ENCODE measurements at places on chromosomes 3 and 15.

- no peak for DNase-seq
Measured at GRCh38 chr15:49900006-49900902, 218.8 kb downstream of the ATP8B4 start.

DNA sequence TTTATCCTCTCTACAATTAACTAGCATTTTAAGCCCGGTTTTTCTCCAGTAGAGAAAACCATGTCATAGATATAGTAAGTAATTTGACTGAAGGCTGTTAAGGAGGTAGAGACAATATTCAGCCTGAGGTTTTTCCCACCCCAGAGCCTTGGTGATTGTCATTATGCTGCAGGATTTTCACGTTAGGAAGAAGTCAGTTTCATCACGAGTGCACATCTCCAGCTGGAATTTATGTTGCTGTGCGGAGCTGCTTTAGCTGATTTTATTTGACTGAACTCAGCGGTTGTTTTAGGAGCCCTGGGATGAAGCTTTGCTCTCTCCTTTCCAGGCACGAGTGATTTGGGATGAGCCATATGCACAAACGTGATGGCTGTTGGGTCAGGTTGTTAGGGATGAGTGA lies 271.3 kb upstream of the RGMA start:
- no peak for DNase-seq

GRCh38 chr3:170564664-170565063 lies 21.2 kb downstream of the SLC7A14 start:
- DNase-seq: no peak

DNA sequence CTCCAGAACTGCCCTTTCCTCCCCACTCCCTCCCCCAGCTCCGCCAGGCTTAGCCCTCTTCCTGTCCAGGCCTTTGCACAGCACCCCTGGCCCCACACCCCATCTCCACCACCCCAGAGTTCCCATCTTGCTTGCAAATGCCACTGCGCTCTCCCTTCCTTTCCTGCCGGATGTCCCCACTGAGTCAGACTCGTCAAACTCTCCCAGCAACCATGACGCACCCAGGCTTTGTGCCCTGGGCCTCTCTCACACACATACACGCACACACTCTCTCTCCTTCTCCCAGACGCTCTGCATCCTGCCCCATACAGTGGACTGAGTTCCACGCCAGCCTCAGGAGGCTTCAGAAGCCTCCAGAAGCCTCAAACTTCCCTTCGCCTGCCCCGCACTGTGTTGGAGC lies 2.8 kb upstream of the CCDC9B start:
- no peak for DNase-seq

DNA sequence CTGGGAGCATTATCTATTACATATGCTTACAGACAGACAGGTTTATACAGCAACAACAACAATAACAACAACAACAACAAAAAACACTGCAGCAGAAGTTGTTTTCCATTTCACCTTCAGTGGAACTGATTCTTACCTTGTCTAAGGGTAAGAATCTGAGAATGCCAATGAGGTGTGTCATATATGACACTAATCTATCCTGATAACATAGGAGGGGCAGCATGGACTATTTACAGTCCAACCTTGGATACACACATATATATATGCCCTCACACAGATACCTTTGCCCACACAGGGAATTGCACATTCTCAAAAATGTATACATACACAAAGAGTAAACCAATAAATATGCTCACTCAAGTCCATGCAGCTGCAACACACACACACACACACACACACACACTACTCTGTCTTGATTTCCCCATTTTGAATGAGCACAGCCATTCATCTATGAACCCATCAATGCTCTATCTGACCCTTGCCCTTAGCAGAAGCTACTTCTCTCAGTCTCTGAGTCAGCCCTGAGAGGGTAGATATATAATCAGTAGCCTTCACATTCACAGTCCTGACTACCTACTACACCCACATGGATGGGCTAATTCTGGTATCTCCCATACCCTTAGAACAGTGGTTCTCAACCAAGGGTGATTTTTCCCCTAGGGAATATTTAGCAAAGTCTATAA lies 9.7 kb upstream of the TRANK1 start:
- no peak for DNase-seq

DNA sequence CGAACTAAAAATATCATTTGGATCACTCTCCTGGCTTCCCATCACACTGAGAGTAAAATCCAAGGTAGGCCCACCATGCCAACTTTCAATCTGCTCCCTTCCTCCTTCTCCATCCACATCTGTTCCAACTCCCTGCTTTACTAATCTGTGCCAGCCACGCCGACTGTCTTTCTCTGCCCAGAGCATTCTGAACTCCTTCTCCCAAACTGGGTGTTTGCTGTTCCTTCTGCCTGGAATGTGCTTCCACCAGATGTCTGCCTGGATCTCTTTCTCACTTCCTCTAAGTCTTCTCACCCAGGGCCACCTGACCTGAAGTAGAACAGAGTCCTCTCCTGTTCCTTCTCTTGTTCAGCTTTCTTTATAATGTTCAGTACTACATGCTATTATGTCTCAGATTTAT lies 5.6 kb upstream of the ARL8B start:
- DNase-seq: no peak

- DNase-seq: peak; percentile 37
Measured at GRCh38 chr15:40161693-40162391, 973 bp downstream of the BUB1B start.

DNA sequence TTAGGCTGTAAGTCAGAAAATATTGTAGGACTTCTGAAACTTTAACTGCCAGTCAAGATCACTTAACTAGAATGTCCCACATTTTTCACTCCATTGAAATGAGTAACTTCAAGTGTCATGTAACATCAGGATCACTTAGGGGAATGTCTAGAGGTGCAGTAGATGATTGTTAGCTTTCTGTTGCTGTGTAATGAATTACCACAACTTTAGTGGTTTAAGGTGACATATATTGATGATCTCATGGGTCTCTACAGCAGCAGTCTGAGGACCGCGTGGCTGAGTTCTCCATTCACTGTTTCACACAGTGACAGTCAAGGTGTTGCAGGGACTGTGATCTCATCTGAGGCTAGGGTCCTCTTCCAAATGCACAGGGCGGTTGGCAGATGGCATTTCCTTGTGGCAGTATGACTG lies 82.7 kb downstream of the SLC25A26 start:
- no peak for DNase-seq

DNA sequence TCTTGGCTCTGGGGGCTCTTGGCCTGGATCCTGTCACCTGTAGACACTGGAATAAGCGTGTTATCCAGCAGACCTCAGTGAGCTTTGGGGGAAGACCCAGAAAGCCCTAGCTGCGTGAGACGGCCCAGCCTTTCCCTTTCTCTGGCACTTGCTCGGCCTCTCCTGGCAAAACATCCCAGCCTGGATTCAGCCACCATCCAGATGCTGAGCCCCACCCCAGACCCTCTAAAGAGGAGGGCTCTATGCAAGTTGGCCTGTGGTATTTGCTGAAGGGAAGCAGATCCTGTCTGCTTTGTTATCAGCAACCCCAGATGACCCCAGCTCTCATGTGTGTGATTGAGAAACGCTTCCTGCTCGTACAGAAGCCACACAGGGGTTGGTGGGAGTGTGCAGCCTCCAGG lies 267.2 kb downstream of the FAM43A start:
- DNase-seq: no peak

- no peak for DNase-seq
Measured at GRCh38 chr15:62834686-62835329, 207.7 kb upstream of the TPM1 start.

DNA sequence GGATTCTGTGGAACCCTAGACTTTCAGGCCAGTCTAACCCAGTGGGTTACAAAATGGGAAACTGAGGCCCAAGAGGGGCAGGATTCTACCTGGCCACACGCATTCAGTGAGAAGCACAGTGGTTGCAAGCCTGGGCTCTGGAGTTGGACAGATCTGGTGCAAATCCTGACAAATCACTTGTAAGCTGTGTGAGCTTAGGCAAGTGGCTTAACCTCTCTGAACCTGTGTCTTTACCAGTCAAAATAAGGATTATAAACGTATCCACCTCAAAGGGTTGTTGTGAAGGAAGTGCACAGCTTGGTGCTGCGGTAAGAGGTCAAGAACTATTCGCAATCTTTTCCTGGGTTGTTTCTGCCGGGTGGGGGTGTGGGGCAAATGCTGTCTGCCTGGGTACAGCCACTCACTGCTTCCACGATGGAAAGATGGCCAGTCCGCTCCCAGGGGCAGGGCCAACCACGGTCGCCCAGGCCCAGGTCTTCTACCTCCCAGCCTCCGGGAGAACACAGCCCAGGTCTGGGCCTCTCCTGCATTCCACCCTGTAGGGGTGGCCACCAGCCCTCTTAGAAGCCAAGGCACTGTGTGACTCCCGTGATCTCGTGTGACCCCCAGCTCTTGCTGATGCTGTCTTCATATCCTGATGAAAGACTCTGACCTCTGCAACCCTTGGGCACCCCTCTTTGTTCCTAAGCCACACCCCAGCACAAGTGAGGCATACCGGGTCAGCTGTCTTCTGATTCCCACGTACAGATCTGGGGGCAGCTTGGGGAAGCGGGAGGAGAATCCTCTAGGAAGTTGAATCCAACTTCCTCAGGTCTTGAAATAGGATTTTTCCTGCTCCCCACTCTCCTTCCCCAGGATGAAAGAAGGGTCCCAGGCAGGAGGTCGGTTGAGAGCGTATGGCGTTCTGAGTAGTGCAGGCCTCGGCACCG lies 1.5 kb downstream of the CHRNA3 start:
- peak; percentile 53 for DNase-seq

- DNase-seq: peak; percentile 95
Measured at GRCh38 chr15:72136170-72137051, 18.2 kb downstream of the SENP8 start.

- no peak for DNase-seq
Measured at GRCh38 chr15:71336671-71337070, 221.4 kb downstream of the THSD4 start.

DNA sequence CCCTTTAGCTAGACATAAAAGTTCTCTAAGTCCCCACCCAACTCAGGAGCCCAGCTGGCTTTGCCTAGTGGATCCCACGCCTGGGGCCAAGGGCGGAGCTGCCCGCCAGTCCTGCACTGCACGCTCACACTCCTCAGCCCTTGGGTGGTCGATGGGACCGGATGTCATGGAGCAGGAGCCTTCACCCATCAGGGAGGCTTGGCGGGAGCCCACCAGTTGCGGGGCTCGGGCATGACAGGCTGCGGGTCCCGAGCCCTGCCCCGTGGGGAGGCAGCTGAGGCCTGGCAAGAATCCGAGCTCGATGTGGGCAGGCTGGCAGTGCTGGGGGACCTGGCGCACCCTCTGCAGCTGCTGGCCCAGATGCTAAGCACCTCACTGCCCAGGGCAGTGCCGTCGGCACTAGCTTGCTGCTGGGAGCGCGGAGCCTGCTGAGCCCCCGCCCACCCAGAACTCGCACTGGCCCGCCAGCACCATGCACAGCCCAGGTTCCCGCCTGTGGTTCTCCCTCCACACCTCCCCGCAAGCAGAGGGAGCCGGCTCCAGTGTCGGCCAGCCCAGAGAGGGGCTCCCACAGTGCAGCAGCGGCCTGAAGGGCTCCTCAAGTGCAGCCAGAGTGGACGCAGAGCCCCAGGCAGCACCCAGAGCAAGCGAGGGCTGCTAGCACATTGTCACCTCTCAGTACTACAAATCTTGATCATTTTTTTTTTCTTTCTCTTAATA lies 391.4 kb upstream of the NDN start:
- DNase-seq: no peak

DNA sequence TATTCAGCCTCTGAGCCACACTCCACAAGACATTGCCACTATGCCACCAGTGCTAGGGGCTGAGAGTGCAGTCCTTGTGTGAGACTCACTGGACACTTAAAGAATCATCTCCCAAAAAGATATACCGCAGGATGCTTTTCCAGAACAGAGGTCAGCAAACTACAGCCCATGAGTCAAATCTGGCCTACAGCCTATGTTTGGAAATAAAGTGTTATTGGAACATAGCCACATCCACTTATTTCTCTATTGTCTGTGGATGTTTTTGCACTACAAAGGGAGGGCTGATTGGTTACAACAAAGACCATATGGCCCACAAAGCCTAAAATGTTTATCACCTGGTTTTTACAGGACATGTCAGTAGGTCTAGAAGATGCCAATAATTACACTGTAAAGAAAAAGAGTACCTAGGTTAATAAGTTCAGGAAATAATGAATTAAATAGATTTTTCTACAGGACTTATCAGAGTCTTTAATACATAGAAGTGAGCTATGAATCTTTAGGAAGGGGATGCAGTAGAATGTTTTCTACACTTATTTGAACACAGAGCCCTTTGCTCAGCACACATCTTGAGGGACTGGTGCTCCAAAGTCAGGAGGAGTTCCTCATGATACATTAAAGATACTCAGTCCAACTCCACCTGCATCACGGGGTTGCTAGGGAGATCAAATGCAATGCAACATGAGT lies 26.3 kb downstream of the SRGAP3 start:
- peak; percentile 23 for DNase-seq

GRCh38 chr3:81354119-81354518 lies 407.3 kb downstream of the GBE1 start:
- DNase-seq: no peak

- no peak for DNase-seq
Measured at GRCh38 chr3:45176912-45177311, 30.7 kb upstream of the CDCP1 start.

GRCh38 chr15:89614164-89614563 lies 38.9 kb downstream of the TICRR start:
- no peak for DNase-seq

DNA sequence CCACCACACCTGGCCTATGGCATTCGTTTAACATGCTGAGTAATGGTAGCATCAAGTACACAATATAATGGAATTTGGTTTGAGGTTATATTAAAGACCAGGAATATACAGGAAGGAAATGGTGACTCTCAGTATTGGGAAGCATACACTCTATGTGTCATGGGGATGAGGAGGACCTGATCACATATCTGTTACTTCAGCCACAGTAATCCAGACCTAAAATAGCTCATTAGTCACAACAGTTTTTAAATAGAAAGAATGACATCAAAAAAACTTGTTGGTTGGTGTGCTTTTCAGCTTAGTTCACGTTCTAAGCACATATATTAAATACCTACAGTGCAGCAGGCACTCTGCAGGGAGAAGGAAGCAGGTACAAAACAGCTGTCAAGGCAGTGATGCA lies 52.5 kb upstream of the ATP2C1 start:
- DNase-seq: no peak

- no peak for DNase-seq
Measured at GRCh38 chr3:197734667-197735318, 1.9 kb downstream of the RUBCN start.

GRCh38 chr3:2511356-2511755 lies 412.7 kb downstream of the CNTN4 start:
- peak; percentile 90 for DNase-seq

DNA sequence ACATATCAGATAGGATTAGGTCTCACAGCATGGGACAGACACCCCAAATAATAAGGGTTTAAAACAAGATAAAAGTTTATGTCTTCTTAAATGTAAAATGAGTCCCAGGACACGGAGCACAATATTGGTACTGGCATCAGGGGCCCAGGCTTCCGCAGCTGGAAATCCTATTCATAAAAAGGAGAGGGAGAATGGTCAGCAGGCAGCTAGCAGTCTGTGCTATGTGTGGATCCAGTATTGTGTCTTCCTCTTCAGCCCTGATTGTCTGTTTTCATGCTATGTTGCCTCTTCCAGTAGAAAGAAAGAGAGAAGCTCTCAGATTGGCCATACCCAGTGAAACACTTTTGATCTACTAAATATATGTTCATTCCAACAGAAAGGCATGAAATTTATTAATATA lies 319.3 kb upstream of the SLCO3A1 start:
- DNase-seq: no peak

Measured in NCI-H69 (cell line).